ENCODE measurements at places on chromosomes 2 and 18. TPM values are rescaled to one million over a fixed set of nuclear protein-coding genes. Genes with fewer than 3 reads are reported as not detected.

The UNC50 gene
- polyA plus RNA-seq: 27.2 TPM

The TMEM163 gene
- 0.65 TPM for polyA plus RNA-seq

The PAX8 gene
- polyA plus RNA-seq: 0.45 TPM

The FASTKD2 gene
- 16.8 TPM for polyA plus RNA-seq

The L3MBTL4 gene
- polyA plus RNA-seq: 3.0 TPM

The DYSF gene
- 0.12 TPM for polyA plus RNA-seq

The CRYBA2 gene
- polyA plus RNA-seq: not detected

The TEX44 gene
- not detected for polyA plus RNA-seq

The PDCL3 gene
- polyA plus RNA-seq: 5.6 TPM

The SERPINB3 gene
- not detected for polyA plus RNA-seq

The TFPI gene
- not detected for polyA plus RNA-seq

The IL36RN gene
- not detected for polyA plus RNA-seq

The TGIF1 gene
- 30.4 TPM for polyA plus RNA-seq

The ACVR1C gene
- polyA plus RNA-seq: 0.06 TPM

The SERPINB4 gene
- polyA plus RNA-seq: not detected

The UGT1A5 gene
- not detected for polyA plus RNA-seq

The IGFBP5 gene
- polyA plus RNA-seq: not detected

The BOLA3 gene
- polyA plus RNA-seq: 8.2 TPM

The ANKRD36B gene
- polyA plus RNA-seq: 13.0 TPM

The RBM44 gene
- 0.76 TPM for polyA plus RNA-seq

The REG3G gene
- polyA plus RNA-seq: not detected

The IL1F10 gene
- not detected for polyA plus RNA-seq

The RAX gene
- polyA plus RNA-seq: not detected

The TMEM182 gene
- polyA plus RNA-seq: 3.8 TPM

All from B cell (primary cell).